ENCODE measurements at places on chromosomes 13 and 19.

- DNase-seq, result no peak
Measured at GRCh38 chr19:1166872-1167573, 7.0 kb downstream of the SBNO2 start.

GRCh38 chr19:10695401-10696398 lies 5.5 kb upstream of the QTRT1 start:
- DNase-seq, result no peak

GRCh38 chr19:16659464-16659831 lies 496 bp downstream of the SMIM7 start:
- no peak for DNase-seq

DNA sequence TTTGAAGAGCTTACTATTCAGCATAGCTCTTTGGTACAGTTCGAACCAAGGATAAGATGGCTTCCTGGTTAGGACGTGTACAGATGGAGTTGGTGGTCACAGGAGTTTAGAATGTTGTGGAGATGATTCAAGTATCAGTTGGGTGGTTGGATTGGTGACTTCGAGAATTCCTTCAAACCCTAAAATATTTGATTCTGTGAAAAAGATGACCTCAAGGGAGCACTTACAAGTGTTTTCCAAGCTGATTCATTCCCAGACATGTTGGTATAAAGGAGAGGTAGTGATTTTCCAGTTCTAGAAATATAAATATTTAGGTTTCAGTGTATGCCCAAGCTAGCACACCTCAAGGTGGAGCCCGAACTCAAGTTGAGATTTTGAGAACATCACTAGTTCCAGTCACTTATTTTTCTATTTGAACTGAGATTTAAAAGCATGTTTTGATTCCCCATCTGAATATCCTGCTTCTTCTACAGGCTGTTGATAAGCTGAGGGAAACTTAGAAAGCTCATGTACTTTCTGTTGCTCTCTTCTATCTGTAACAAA lies 306.1 kb downstream of the DCT start:
- DNase-seq, result no peak

- no peak for DNase-seq
Measured at GRCh38 chr19:48397263-48398101, 4.0 kb downstream of the GRIN2D start.

DNA sequence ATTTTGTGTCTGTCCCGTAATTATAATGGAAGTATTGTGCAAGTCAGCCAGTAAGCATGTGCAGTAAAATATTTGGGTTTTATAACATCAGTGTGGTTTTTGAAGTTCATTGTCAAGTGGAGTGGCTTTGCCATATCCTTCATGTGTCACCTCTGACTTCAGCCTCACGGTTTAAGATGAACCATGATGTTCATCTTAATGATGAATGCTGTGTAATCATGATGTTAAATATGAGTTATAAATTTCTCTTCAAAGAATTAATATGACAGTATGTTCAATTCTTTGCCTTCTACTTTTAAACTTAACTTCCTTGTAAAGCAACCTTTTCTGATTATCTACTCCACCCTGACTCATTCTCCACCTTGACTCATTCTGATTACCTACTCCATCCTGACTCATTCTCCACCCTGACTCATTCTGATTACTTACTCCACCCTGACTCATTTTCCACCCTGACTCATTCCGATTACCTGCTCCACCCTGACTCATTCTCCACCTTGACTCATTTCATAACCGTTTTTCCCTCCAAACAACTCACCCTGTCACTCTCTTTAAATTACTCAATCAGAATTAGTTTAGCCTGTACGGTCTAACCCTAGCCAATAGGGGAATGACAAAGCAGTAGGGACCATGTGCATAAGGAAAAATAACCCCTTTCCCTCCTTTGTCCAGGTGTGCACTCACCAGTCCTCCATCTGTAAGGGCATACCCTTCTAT lies 50.3 kb upstream of the ANKRD10 start:
- DNase-seq, result no peak

DNA sequence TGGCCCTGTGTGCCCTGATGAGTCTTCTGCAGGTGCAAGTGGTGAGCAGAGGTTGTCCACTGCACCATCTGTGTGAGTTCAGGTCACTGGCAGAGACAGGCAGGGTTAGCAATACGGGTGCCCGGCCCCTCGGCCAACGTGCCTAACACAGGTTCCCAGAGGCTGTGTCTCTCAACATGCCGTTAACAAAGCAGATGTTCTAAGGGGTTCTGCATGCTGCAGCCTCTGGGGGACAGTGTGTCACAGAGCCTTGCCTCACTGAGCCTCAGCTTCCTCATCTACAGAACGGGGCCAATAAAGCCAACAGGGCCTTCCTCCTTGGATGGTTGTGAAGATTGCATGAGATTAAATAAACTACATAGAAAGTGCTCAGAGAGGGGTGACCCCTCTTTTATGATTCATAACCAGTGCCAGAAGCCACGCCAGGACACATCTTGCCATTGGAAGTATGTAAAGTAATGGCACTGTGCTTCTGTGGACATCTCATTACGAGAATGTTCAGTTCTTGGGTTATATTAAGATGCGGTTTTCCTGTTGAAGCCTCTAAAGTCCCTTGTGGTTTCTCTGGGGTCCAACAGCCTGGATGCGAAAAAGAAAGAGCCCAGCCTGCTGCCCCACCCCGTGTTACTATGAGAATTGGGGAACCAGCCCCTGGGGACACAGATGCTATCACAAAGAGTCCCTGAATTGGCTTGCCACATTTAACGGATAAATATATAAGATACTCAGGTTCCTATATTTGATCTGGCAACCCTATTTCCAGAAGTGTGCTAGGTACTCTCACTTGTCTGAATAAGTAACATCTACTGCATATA lies 11.2 kb upstream of the ARHGEF18 start:
- no peak for DNase-seq

DNA sequence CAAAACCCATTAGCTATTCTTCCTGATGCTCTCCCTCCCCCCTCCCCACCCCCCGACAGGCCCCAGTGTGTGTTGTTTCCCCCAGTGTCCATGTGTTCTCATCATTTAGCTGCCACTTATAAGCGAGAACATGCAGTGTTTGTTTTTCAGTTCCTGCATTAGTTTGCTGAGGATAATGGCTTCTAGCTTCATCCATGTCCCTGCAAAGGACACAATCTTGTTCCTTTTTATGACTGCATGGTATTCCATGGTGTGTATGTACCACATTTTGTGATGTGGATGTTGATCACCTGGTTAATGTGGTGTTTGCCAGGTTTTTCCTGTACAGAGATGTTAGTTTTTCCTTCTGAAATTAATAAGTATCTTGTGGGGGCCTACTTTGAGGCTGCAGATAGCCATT lies 31.5 kb downstream of the TDRD12 start:
- DNase-seq, result no peak

DNA sequence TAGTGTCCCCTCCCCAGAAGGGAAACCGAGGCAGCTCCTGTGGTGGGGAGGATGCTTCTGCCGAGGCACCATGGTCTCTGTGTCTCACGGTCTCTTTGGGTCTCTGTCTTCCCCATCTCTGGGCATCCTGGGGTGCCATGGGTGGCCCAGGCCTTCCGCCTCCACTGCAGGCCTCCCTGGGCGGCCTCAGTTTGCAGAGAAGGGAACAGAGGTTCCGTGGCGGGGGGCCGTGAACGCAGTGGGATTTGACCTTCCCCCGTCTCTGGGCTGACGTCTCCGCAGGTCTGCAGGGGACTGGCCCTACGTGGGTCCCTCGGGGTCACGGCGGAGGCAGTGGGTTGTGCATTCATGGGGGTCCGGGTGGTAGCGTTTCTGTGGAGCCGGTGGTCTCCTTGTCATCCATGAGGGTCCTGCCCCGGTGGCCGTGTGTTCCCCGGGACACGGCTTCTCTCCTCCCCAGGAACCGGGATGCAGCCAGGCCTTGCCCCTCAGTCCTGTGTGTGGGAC lies 4.6 kb downstream of the EFNA2 start:
- DNase-seq, result no peak

DNA sequence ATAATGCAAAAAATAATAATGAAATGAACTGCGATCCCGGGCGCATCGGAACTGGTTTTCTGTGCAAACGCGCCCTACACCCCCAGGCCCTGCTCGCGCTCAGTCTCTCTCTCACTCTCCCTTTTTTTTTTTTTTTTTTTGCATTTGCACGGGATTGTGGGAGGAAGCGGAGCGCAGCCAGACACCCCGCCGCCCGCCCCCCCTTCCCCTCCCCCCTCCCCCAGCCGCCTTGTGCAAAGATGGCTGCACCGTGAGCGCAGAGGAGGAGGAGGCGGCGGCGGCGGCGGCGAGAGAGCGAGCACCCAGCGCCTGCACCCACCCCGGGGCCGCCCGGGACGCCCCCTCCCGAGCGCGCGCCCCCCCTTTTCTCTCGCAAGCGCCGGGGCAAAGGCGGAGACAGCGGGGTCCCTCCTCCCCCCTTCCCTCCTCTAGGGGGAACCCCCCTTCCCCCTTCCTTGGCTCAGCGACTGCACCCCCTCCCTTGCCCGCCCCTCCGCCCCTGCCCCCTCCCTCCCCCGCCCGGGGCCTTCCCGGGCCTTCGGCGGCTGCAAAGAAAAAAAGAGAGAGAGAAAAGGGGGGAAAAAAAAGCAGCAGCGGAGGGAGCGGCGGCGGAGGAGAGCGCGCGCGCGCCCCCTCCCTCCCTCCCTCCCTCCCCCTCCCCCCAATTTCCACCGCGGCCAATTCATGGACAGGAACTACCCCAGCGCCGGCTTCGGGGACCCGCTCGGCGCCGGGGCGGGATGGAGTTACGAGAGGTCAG lies at the start of gene PRR12:
Gene PRR12, plus strand, starts transcription at position 212 of the 760 bp plus-strand sequence. Its CDS starts 473 bp downstream, at position 685.
- DNase-seq, result no peak

DNA sequence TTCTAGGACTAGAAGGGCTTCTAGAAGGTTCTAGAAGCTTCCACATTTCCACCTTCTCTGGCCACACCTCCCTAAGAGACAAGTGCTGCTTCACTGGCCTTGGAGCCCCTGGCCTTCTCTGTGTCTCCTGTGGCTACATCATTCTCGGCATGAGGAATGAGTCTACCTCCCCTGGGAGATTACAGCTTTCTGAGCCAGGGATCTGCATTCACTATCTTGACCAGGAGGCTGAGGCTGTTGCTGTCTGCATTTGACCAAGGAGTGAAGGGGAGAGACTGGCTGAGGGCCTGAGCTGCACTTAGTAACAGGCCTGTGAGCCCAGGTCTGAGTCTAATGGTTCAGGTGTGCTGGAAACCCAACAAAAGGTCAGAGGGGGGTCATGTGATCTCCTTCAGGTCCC lies 5.3 kb downstream of the CPAMD8 start:
- no peak for DNase-seq

GRCh38 chr13:111491021-111491420 lies 170.6 kb downstream of the TEX29 start:
- DNase-seq, result no peak

GRCh38 chr13:70237131-70237530 lies 128.9 kb upstream of the KLHL1 start:
- DNase-seq, result no peak

DNA sequence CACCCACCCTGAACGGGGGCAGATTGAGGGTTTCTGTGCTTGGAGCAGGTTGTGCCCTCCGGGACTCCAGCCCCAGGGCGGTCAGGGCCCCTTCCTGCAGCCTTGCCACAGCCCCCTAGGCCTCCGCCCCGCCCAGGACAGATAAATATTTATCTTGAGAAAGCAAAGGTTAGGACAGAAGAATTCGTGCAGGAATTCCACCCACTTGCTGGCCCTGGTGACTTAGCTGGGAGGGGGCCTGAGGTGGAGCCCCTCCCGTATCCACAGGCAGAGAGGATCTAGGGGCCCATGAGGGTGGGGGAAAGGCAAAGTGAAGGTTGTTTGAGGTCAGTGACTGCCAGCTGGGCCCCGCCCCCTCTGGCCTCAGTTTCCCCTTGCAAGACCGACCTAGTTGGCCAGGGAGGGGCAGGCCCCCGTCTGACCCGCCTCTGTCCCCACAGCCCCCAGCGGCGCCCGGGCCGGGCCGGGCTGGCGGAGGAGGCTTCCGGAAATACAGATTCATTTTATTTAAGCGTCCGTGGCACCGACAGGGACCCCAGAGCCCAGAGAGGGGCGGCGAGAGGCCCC lies 5.2 kb downstream of the MIDN start:
- DNase-seq, result no peak

- no peak for DNase-seq
Measured at GRCh38 chr19:30336290-30336689, 35.9 kb upstream of the ZNF536 start.

DNA sequence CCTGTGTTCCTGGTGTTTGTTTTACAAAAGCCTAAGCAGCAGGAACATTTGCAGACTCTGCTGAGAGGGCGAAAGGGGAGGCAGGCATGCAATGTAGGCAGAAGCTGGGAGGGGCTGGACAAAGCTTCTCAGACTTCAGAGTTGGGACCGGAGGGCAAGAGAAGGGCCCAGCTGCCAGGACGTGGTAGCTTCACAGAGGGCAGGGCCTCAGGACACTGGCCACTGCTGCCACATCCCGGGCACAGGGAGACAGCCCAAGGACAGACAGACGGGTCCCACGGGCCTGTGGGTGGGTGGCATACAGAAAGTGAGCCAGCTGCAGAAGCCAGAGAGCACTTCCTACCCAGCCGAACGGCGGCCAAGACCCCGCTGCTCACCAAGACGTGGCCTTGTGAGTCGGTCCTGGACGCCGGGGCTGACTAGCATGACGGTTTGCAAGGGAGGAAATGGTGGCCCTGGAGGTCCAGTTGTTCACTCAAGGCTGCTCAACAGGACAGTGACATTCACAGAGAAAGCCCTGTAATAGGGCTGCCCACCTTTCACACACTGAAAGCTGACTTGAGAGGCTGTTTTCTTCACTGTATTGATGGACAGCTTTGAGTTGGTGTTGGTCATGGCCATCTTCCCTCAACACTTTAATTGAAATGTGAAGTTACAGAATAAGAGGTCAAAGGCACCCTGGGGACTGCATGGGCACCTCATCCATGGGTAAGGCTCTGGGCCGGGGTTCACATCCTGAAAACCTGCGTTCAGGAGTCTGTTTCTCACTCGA lies 23.7 kb upstream of the TFDP1 start:
- no peak for DNase-seq

DNA sequence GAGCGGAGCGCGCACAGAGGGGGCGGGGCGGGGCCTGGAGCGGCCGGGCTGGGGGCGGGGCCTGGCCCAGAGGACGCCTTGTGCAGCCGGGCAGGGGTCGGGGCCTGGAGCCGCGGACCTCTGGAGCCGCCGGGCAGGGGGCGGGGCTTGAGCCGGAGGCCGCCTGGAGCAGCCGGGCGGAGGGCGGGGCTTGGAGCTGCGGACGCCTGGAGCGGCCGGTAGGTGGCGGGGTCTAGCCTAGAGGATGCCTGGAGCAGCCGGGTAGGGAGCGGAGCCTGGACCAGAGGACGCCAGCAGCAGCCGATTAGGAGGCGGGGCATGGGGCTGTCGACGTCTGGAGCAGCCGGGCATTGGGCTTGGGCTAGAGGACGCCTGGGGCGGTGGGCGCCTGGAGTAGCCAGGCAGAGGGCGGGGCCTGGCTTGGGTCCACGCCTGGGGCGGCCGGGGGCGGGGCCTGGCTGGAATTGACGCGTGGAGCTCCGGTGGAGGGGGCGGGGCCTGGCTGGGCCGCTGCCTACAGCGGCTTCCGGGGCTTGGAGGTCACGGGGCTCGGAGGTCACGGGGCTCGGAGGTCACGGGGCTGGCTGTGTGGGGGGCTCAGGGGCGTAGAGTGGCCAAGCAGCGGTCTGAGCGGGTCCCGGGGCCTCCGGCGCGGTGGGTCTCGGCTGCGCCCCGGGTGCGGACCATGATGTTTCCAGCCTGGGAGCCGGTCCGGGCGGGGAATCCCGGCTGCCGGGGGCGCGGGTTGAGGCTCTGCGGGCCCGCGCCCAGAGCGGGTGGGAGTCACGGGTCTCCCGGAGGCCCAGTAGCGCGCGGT lies at the start of gene ANKRD10:
Gene ANKRD10, minus strand, starts transcription at position 13 of the 817 bp plus-strand sequence. CDS start 135 bp downstream, outside the sequence.
- peak; percentile 98 for DNase-seq

- DNase-seq, result no peak
Measured at GRCh38 chr13:111514610-111515306, 194.3 kb downstream of the TEX29 start.
